ENCODE measurements at places on chromosomes 2 and 18.

DNA sequence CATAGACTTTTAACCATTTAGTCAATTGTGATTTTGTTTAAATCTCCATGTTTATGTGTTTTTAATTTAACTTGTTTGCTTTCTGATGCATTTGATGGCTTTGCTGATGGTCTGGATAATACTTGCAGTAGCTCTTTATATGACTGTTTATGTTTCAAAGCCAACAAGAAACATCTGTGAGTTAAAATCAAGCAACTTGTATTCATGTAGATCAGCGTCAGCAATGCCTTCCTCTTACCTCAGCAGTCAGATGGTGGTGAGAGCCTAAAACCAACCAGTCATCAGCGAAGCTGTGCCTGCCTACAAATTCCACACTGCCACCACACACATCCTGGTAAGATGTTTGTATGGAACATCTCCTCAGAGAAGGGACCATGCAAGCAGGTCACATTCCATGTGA, 231.9 kb downstream of the PTGR3 start:
- no peaks in the 10 kb centered on the region for H3K27me3 ChIP-seq
- H3K27ac ChIP-seq: no peak overlapping the region
- no peak overlapping the region for H3K4me3 ChIP-seq
- H3K36me3 ChIP-seq: no peaks in the 10 kb centered on the region
- H3K4me1 ChIP-seq: 0 out of 2 replicates have a peak, but pooled peaks cover 3% of the 10 kb centered on the region
- DNase-seq: no peak

DNA sequence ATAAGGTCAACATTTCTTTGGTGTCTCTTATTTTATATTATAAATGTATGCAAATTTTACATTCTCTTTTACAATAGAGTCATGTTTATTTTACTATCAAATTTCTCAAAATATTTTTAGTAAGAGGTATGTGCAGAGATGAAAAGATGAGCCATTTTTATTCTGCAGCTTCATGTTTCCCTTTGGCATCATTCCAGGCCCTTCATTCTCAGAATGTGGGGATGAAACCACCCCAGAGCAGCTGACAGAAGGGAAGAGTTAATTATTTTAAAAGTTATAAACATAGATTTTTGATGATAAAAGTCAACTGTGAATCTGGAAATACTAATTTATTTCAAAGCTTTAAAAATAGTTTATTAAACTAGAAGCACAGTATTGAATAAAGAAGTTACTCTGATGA, 12.8 kb upstream of the FSHR start:
- H3K36me3 ChIP-seq: peaks cover 15% of the 10 kb centered on the region
- no peak for DNase-seq
- no peak overlapping the region for H3K27ac ChIP-seq
- H3K4me3 ChIP-seq: no peak overlapping the region

DNA sequence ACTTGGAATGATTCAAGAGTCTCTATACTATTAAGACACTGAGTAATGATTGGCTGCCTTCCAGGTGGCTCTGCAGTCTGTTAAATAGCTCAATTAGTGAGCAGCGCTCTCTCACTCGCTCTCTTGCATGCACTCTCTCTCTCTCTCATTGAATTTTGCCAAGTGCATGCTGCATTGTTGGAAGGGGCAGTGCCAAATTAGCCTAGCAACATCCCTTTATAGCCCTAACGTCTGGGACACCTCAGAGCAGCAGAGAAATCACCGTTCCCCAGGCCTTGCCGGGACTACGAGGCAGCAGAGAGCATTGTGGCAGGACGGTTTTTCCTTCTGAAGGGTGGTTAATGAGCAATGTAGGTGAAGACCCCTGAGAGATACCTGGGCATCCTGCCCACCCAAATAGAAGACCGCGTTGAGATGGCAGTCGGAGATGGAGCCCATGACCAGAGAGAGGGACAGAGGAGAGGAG, 447.6 kb upstream of the POU3F3 start:
- no peaks in the 10 kb centered on the region for H3K36me3 ChIP-seq
- no peaks in the 10 kb centered on the region for H3K27me3 ChIP-seq
- peaks cover 24% of the 10 kb centered on the region for H3K4me1 ChIP-seq
- H3K27ac ChIP-seq: no peak overlapping the region

DNA sequence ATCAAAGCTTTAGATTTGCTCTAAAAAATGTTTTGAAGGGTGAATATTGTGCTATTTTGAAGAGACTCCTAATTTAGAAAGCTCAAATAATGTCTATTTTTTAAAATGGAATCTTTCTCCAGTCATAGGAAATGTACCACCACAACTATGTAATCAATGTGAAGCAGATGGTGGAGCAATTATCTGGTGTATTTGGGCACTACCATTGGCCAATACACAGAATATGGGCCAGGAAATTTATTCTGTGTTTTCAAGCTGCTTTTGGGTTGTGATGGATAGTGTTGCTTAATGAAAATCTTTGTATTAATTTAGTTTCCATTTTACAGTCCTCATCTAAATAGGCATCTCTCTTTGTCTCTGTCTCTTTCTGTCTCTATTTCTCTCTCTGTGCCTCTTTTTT, 17.1 kb upstream of the VWC2L start:
- H3K36me3 ChIP-seq: no peaks in the 10 kb centered on the region
- no peak overlapping the region for H3K4me3 ChIP-seq
- no peak for DNase-seq
- no peaks in the 10 kb centered on the region for H3K27me3 ChIP-seq
- H3K4me1 ChIP-seq: no peaks in the 10 kb centered on the region
- no peak overlapping the region for H3K27ac ChIP-seq

DNA sequence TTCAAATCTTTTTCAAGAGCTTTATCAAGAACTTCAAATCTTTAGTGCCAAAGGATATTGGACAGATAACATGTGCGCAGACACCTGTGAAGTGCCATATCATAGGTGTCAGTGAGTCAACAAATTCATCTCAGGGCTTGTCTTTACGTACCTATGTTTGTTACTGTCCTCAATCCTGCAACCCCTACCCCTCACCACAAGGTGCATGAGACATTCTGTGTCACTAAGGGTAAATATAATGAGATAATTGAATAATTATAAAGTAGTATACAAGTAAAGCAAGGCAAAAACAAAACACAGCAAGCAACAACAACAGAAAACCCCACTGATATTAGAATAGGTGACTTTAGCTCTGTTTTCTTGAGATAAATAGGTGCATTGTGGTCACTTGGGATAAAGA, 1495.8 kb upstream of the TMEFF2 start:
- DNase-seq: no peak
- no peak overlapping the region for H3K27ac ChIP-seq
- H3K4me3 ChIP-seq: no peak overlapping the region
- H3K36me3 ChIP-seq: no peaks in the 10 kb centered on the region
- no peaks in the 10 kb centered on the region for H3K4me1 ChIP-seq

Measured in WTC11 (cell line).